Astrocyte of the spinal cord (primary cell): ENCODE measurements at places on chromosomes 1 and 21.

DNA sequence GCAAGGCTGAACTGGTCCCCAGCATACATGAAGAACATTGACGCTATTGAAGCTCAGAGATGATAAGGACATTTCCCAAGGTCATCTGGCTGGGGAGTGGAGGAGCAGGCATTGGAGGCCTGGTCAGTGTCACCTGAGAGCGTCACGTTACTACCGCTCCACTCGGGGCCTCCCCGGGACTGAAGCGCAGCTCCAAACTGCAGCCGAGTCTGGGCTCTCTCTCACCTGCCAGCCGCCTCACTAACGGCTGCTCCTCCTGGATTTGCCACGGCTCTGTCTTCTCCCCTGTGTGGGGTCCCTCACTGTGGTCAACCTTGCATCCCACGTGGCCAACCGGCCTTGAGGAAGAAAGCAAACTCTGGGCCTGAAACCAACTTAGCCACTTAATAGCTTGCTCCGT is 111.3 kb downstream of the ADSS2 start:
- DNase-seq: no peak

DNA sequence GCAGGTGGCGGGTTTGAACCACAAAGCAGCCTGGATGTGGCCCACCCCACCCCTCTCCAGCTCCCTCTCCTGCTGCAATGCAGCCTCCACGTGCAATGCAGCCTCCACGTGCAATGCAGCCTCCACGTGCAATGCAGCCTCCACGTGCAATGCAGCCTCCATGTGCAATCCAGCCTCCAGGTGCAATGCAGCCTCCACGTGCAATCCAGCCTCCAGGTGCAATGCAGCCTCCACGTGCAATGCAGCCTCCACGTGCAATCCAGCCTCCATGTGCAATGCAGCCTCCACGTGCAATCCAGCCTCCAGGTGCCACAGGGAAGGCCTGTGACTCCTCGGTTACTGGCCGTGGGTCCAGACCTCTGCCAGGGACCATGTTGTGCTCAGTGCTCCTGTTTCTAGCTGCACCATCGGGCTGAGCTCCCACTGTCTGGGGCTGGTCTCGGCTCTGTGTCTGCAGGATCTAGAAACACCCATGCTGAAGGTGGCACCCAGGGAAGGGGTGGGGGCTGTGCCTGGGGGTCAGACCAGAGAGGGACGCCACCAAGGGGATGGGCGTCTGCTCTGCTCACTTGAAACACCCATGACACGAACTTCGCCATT is 11.9 kb upstream of the LRRC3 start:
- DNase-seq: no peak

GRCh38 chr1:30756206-30756544 is 1.4 kb downstream of the LAPTM5 start:
- DNase-seq: no peak

- DNase-seq: no peak
Measured at GRCh38 chr1:187551061-187551460, 722.3 kb downstream of the PLA2G4A start.

DNA sequence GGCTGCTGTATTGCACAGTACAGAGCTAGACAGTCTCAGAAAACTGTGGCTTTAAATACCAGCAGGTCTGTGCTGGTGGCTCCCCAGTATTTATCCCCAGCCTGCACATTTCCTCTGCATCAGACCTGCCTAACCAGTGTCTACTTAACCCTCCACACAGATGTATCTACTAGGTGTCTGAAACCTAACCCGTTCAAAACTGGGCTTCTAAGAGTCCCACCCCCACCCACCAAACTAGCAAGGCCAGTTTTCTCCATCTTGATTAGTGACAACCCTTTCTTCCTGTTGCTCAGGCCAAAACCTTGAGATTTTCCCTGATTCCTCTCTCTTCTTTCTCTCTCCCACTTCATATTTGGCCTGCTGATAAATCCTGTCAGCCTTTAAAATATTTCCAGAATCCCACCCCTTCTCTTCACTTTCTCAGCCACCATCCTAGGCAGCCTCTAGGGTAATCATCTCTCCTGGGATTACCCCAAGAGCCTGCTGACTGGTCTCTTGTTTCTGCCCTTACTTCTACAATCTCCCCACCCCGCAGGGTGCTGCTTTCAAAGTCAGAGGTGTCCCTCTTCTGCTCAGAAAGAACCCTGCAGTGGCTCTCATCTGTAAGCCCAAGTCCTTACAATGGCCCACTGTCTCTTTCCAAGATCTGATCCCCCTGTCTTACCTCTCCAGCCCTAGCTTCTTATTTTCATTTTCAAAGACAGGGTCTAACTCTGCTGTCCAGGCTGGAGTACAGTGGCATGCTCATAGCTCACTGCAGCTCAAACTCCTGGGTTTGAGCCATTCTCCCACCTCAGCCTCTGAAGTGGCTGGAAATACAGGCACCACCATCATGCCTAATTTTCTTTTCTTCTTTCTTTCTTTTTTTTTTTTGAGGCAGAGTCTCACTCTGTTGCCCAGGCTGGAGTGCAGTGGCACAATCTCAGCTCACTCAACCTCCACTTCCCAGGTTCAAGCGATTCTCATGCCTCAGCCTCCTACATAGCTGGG is 45.2 kb downstream of the H3-3A start:
- no peak for DNase-seq

DNA sequence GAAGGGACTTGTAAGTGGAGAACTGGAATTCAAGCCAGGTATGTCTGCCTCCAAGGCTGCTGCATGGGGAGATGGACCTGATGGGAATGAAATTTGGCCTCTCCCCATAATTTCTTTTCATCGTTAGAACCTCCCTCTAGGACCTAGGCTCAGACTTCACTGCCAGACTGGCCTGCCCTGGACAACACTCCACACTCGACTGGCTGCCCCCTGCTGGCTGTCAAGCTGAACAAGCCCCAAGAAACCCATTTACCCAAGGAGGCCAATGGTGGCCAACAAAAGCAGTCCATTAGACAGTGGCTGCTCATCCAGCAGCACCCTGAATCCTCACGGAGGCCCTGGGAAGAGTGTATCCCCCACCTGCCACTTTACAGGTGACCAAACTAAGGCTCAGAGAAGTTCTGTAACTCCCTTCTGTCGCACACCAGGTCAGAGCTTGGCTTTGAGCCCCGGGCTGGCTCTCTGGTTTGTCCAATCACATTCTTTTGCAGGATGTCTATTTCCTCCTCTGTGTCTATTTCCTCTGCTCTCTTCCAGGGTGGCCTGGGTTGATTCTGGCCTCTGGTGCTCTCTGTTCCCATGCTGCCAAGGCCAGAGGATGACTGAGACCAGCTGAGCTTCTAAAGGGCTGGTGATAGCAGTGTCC is 3.8 kb downstream of the RNF186 start:
- peak; percentile 42 for DNase-seq

DNA sequence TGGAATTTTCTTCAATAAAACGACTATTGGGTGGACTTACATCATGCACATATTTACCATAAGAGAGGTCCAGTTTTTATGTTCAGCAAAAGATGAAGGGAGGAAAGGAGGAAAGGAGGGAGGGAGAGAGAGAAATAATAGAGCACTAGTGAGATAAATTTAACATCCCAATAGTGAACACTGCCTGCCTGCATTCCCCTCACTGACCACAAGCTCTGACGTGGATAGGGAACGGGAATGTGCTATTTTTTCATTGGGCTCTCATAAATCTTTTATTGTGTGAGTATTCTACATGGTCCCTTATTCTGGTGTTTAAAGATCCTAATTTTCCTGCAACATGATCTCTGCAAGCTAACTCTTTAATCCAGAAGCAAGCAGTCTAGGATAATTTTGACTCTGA is 82.1 kb downstream of the TTC3 start:
- no peak for DNase-seq

DNA sequence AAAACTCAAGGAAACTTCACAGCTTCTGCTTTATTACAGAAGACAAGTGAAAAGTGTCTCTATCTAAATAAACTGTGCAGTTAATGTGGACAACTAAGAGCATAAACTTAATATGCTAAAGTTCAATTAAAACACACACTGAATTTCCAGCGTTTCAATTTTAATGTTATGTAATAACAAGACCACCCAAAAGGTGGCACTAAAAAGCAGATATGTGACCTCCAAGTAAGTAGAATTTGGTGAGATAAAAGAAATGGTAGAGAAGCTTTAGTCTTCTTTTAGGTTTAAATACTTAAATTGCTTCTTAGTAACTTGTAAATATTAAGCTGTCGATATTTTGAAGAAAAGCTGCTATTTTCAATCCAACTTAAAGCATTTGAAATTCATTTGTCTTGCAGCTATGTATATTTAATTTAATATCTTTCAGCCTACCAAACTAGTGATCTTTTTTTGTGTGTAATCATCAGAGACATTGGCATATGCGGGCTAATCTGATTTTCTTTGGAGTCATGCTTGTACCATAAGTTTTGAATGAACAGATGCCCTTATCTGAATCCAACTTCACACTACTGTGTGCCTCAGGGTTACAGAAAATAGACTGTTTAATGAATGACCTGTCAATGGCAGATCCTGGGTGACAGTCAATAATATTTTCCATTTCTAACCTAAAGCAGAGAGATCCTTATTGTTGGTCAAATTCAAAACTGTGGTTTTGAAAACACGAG is 36.5 kb upstream of the ADAMTS1 start:
- DNase-seq: peak; percentile 39

DNA sequence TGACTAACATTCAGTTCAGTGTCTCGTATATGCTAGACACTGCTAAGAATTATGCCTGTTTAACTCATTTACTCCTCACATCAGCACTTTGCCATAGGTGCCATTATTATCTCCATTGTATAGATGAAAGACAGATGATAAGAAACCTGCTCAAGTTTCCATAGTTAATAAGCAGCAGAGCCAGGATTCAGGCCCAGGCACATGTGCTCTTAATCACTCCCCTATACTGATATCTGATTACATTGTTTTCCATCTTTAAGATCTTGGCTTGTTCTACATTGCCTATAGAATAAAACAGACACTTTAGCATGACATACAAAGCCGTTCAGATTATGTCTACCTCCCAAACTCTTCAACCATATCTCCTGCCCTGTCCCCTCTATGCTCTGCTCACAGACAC is 30.5 kb upstream of the USH2A start:
- DNase-seq: no peak

DNA sequence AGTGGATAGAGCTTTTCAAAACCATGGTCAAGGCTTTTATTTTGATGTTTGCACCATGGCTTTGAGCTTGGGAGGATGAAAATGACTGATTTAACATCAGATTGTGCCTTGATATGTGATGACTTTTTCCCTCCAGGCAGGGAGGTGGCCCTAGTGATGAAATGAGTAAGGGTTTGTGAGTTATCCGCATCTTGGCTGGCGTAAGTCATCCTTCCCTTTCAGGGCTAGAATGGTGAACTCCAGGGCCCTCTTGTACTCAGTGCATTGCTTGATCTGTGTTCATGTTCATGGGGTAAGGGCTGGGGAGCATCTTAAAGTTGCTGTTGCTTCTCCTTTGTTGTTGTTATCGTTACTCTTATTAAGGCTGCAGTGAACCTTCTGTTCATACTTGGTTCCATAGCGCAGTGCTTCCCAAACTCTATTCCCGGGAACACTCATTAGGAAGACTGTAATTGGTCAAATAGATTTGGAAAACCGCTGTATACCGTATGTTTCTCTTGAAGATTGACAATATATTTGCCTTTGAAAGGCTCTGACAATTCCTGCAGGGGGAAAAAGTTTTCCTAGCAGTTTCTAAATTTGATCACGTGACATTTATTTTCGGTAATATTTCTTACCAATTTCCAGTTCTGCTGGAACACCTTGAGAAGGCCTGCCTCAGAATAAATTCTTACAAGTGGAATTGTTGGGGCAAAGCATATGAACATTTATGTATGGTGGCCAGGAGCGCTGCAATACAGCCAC is 23.1 kb downstream of the GPR137B start:
- DNase-seq: no peak

GRCh38 chr21:42651515-42652401 is 1.7 kb upstream of the PDE9A start:
- DNase-seq: no peak

DNA sequence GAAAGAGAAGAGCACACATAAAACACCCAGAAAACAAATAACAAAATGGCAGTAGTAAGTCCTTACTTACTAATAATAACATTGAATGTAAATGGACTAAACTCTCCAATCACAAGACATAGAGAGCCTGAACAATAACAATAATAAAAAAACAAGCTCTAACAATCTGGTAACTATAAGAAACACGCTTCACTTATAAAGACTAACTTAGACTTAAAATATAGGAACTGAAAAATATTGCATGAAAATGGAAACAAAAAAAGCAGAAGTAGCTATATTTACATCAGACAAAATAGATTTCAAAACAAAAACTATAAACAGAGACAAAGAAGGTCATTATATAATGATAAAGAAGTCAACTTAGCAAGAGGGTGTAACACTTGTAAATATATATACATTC is 83.1 kb upstream of the LYPLAL1 start:
- DNase-seq: no peak

GRCh38 chr1:111062081-111062480 is 77.8 kb downstream of the DRAM2 start:
- no peak for DNase-seq

DNA sequence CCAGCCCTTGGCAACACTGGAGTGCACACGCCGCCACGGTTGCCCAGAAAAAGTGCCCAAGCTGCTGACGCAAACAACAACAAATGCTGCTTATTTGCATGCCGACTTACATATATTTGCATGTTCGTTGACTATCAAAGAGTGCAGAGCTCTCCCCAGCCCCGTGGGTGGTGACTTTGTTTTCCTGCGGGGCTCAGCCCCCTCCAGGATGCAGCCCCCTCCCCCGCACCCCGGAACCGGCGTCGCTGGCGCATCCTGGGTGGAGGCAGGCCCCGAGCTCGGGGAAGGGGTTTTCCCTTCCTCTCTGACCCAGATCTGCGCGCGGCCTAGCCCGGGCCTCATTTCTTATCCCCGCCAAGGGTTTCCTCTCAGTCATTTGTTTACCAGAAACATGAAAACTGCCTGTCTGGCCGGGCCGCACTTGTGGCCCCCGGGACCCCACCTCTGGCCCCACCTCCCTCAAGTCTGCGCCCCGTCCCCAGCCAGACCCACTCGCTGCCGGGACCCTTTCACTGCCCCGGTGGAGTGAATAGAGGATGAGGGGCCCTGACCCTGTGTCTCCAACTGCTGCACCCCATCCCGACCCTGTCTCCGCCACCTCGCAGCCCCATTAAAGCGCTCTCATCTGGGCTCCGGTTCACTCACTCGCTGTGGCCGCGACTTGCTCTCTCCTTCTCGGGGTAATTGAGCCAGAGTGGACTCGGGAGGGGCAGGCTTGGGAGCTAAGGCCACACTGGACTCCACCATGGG is 5.5 kb downstream of the TNFRSF25 start:
- no peak for DNase-seq

- DNase-seq: no peak
Measured at GRCh38 chr1:6898974-6899539, 113.8 kb downstream of the CAMTA1 start.

DNA sequence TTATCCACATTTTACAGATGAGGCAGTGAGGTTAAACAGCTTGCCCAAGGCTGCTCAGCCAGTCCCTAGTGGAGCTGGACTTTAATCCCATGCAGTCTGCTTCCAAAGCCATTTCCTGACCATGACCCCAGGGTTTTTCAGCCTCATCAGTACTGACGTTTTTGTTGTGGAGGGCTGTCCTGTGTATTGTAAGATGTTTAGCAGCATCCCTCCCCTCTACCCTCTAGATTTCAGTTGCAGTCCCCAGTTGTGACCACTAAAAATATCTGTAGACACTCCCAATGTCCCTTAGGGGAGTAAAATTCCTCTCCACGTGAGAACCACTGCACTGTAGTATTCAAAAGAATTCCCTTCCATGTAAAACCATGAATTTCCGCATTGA is 30.2 kb upstream of the C1orf105 start:
- DNase-seq: no peak

GRCh38 chr1:198747127-198747526 is 108.3 kb downstream of the PTPRC start:
- no peak for DNase-seq

GRCh38 chr1:167633258-167633944 is 3.4 kb downstream of the RCSD1 start:
- DNase-seq: no peak

- DNase-seq: no peak
Measured at GRCh38 chr21:35037384-35037765, 11.7 kb downstream of the RUNX1 start.
